ENCODE measurements at places on chromosomes 3 and 15.
A peak's percentile ranks its signal among the peaks of the same experiment; 100 is the strongest.

DNA sequence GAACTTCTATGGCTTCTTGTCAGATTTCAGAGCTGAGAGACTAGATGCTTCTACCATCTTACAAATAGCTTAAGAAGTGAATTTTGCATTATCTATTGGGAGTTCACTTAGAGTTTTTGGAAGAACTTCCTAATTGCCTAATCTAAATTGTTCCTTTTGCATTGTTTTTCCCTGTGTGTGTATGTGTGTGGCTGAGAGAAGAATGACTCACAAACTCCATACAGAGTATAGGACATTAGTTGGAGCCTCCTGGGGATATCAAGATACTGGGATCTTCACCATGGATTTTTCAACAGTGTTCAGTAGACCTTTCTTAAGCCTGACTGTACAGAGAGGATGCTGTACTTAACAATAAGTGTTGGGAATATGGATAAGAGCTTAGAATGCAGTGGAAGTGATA is 10.9 kb downstream of the TLNRD1 start:
- no peak for DNase-seq

DNA sequence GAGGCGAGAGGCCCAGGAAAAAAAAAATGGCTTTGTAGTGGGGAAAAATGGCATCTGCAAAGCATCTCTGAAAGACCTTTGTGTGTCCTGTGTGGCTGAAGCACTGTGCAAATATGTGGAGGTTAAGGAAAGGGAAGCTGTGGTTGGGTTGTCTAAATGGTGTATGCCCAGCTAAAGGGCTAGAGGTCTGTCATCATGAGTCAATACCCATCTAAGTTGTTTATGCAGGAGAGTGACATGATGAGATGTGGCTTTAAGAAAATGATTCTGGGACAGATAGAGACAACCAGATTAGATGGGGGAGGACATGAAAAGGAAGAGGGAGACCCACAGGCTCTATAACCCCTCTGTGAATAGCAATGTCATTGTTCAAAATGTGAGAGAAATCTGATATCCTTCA is 280.7 kb downstream of the MFSD1 start:
- DNase-seq, result no peak

DNA sequence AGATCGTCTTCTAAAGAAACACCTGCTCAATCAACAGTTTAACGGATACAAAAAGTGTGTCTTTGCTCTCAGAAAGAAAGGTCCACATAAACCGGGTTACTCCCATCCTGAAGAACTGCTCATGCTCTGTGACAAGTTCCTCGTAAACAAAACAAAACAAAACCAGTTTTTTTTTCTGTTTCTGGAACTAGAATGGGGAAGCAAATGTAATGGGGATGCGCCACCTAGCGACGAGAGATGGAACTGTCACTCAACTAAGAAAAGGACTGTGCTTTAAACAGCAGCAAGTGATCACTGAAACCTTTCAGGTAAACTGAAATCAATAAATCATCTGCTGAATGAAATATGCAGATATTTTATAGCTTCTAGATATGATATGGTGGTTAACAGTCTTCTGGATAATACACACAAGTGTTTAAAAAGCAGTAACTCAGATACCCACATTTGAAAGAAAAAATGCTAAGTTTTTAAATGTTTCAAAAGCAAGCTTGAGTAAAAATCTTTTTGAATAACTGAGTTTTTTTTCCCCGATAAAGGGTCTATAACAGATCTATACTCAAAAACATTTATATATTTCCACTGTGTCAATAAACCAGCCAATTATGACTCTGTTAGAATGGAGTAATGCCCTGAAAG is 10.9 kb downstream of the TM2D3 start:
- DNase-seq, result peak; percentile 49

DNA sequence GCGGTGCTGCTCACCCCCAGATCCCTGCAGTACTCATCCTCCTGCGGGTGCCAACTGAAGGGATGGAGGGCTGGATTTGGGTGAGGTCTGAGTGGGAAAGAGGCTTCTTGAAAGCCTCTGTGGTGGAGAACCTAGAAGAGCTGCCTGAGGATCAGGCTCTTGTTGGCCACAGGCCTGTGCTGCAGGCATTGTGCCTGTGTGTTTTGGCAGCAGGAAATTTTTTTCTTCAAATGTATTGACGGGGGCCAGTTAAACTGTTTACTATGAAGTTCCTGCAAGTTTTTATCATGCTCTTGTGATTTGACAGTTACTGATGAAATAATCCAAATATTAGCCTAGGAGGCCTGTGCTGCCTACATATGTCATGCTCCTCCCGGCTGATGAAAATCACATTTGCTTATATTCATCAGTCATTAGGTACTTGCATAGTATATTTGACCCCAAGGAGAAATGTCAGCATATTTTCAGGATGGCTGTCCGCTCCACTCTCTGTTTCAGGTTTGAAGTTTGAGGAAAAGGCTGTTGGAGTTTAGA is 103.1 kb downstream of the THSD4 start:
- no peak for DNase-seq

DNA sequence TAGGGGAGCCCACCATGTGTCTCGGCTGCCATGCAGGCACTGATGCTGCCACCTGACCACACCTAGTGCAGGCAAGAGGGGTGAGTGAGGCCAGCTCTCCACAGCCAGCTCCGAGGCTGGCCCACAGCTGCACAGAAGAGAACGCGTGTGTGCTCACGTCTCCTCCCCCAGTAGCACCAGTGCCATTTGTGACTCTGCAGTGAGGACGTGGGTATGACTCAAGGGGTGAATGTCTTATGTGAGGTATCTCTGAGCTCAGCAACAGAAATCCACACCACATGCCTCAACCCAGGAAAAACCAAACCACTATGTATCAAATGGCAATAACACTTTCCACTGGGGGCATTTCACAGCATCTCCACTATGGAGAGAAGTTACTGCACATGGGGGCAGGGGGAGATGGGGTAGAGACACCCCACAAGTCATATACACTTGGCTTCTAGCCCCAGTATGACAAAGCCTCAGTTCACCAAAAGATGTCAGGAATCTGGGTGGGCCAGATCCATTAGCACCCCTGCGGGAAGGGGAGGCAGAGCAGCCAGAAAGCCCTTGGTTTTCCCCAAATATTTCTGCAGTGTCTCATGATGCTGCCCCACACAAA is 87.6 kb downstream of the LRIG1 start:
- no peak for DNase-seq

DNA sequence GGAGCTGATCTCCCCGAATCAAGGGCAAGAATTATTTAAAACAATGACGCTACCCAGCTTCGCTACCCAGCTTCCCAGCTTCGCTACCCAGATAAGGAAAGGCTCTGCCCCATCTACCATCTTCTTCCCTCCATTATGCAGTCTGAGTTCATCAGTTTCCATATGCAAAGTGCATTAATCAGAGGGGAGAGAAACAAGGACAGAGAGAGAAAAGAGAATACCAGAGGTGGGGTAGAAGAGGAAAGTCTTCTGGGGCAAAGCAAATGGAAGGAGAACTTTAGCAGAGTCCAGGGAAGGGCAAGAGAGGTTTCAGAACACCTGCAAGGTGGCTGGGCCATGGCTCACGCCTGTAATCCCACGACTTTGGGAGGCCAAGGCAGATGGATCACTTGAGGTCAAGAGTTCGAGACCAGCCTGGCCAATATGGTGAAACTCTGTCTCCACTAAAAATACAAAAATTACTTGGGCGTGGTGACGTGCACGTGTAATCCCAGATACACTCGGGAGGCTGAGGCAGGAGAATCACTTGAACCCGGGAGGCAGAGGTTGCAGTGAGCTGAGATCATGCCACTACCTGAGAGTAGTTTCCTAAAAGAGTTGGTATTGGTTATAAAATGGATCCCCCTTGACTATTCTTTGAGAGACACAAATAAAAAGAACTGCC is 70.4 kb upstream of the SPATA12 start:
- no peak for DNase-seq

- DNase-seq, result no peak
Observed at GRCh38 chr15:101351736-101352135, 56.7 kb upstream of the SNRPA1 start.

- no peak for DNase-seq
Observed at GRCh38 chr15:41930221-41930866, 36.5 kb upstream of the SPTBN5 start.

DNA sequence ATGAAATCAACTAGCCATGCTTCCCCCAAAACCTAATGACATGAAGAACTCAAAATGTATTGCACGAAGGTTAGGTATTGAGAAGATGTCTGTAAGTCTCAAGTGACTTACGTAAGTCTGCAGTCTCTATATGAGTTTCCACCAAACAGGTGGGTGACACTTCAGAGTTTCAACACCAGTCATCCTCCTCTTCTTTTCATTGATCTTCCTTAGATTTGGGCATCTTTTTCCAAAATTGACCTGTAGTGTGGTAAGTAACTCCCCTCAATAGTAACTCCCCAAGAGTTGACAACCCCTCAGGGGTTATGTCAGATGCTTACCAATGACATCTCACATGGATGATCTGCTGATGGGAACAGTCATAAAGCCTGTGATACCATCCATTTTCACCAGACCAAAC is 46.1 kb downstream of the GPR176 start:
- no peak for DNase-seq
